GM19239 (cell line): ENCODE measurements at places on chromosomes 2 and 18.

- DNase-seq: no peak
These were observed 196.8 kb downstream of the LRRTM4 start for GRCh38 chr2:77325395-77325794.

DNA sequence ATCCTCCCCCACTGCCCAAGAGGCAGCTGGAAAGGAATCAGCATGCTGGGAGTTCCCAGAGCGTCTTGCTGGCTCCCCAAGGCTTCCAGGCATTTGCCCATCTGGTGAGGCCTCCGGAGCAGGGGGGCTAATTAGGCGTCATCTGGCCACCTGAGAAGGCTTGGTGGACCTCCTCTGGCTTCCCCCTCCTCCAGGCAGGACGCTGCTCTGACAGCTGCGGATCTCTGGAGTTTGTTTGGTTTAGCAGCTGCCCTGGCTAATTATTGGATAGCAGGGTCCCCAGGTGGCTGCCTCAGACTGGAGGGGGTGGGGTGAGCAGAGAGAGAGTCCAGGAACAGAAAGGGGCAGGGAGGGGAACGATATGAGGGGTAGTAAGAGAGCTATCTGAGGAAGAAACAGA is 425.2 kb upstream of the MEX3C start:
- DNase-seq: no peak

GRCh38 chr2:59206361-59206760 is 965.2 kb upstream of the FANCL start:
- DNase-seq: no peak

DNA sequence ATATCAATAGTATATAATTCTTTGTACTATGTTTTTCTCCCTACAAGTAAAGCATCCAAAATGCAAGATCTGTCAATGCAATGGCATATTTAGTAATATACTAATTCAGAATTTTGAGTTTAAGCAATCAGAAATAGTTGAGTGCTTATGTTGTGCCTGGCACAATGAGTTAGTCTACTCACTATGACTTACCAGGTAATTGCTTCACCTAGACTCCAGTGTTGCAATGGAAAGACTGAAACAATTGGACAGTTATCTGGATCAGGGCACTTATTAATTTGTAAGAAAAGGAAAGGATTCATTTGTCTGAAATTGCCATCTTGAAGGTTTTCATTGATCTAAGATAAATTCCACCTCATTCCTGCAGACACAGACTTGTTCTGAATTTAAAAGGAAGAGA is 97.6 kb upstream of the TCF4 start:
- DNase-seq: no peak

DNA sequence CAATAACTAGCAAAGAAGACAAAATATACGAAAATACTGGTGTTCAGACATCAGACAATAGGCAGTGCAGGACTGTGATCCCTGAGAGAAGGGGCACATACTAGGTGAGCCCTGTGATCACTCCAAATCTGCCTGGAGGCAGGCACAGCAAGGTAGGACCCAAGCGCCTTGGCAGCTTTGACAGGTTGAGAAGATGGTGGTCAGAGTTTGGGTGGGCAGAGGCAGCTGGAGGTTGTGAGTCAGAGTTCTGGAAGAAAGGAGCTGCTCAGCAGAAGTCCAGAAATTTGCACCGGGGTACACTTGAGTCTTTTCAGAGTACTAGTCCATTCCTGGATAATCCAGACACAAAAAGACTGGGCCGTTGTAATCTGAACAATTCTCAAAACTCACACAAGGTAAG is 14.0 kb downstream of the KIF1A start:
- no peak for DNase-seq

- DNase-seq: no peak
These were observed 556.7 kb upstream of the ACVR2A start for GRCh38 chr2:147288131-147288530.

- DNase-seq: no peak
These were observed 95.9 kb upstream of the SPTBN1 start for GRCh38 chr2:54360055-54360792.

- DNase-seq: no peak
These were observed 27.8 kb upstream of the CXXC1 start for GRCh38 chr18:50315100-50315871.
